ENCODE measurements at places on chromosomes 5 and 9. TPM values are rescaled to one million over a fixed set of nuclear protein-coding genes. Genes with fewer than 3 reads are reported as not detected.

IFNB1 gene
- total RNA-seq: not detected

DNA sequence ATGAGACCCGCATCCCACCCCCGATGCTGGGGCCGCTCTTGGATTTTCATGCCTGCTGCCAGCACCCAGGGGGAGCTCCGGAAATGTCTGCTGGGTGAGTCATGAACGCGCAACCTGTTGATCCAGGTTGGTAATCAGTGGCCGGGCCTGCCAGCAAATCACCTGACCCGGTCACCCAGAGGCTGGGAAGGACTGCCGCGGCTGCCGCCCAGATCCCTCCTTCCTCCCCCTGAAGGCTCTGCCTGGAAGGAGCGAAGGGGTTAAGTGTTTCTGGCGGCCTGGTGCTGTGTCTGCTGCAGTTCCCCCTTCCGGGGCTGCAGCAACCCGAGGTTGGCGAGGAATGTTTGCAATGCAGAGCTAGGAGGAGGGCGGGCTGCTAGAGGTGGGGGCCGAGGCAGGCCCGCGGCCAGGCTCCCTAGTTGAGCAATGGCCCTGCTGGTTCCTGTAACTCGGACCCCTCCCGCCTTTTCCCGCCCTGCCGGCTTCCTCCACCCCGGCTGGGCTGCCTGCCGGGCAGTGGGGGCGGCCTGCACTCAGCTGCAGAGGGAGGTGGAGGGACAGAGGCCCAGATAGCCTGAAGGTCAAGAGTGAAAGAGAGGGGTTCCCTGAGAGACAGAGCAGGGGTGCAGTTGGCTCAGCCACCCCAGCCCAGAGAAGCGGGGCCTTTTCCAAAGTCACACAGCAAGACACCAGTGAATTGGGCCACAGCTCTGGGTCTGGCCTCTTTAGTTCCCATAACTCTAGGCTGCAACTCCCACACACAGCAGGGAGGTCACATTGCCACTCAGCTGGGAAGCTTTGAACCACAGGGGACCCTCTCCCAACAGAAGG lies 156.3 kb upstream of the IER5L start:
- H3K4me3 ChIP-seq: peak overlapping the region; percentile 71
- no peaks in the 10 kb centered on the region for H3K36me3 ChIP-seq
- DNase-seq: peak; percentile 98
- peak overlapping the region; percentile 97 for H3K27ac ChIP-seq

DNA sequence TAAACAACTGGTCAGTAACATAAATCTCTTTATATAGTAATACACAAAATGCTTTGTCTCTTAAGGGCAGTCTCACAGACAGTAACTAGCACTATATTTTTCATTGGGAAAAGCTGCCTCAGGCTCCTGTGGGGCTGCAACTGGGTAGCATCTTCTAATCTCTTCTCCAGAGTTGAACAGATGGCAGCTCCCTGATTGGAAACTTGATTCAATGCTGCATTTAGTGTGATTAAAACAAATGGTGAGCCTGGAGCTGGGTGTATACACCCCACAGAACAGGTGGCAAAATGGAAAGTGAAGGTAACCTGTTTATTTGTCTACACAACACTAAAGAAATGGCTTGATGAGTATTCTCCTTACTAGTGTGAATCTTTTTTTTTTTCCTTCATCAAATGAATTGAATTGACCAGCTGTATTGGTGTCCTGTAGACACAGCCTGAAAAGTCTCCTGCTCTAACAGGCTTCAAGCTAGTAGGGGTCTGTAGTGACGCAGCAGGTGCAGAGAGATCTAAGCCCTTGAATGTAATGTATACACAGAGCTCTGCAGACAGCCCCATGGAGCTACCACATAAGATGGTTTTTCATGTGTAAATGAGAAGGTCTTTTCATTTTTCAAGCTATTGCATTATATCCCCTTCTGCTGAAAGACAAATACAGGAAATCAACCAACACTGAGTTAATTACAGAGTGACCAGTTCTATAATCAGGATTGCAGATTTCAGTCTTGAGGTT lies 43.3 kb downstream of the IZUMO3 start:
- DNase-seq: no peak
- H3K4me1 ChIP-seq: no peaks in the 10 kb centered on the region
- H3K4me3 ChIP-seq: no peak overlapping the region
- no peaks in the 10 kb centered on the region for H3K36me3 ChIP-seq

DNA sequence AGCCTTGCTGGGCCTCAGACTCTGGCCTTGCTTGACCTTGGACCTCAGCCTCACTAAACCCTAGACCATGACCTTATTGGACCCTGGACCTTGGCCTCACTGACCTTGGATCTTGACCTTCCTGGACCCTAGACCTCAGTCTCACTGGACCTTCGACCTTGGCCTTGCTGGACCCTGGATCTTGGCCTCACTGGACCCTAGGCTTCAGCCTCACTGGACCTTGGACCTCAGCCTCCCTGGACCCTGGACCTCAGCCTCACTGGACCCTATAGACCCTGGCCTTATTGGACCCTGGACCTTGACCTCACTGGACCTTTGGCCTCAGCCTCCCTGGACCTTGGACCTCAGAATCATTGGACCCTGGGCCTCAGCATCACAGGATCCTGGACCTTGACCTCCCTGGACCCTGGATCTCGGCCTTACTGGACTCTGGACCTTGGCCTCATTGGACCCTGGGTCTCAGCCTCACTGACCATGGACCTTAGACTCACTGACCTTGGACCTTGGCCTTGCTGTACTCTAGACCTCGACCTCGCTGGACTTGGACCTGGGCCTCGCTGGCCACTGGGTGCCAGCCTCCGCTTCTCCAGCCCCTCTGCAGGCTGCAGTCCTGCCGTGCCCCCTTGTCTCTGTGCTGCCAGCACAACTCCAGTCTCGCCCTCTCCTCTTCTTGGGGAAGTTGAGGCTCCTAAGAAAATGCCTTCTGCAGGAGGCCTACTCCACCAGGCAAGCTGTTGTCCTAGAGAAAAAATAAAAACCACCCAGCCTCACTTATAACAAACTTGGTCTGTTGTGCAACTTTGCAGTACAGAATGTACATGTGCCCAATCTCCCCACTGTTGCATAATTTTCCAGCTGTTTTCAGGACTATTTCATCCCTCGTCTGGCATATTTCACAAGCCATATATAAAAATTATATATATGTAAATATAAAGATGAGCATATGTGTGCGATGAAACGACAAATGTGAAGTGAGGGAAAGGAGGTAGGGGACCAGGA lies 11.0 kb upstream of the ADAMTS2 start:
- H3K36me3 ChIP-seq: no peaks in the 10 kb centered on the region
- peak overlapping the region; percentile 99 for H3K27ac ChIP-seq
- peak overlapping the region; percentile 64 for H3K4me3 ChIP-seq
- peaks cover 56% of the 10 kb centered on the region for H3K4me1 ChIP-seq

DNA sequence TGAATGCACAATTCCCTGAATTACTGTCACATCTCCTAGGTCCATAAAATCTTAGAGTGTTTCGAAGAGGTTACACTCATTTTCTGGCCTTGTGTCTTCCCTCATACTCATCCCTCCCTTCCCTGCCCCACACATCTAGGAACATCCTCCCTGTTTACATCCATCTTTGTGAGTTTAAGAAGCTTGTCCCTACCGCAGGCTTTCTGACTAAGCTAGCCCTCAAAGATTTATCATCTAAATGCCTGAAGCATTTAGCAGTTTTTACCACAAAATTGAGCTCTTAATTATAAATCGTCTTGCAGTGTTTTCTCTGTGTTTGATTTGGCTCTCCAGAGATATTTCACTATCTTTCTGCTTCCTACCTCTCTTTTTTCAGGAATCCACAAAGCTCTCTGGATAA lies 374.8 kb downstream of the KIAA0825 start:
- H3K36me3 ChIP-seq: no peaks in the 10 kb centered on the region
- peaks cover 28% of the 10 kb centered on the region for H3K4me1 ChIP-seq
- no peaks in the 10 kb centered on the region for H3K27me3 ChIP-seq
- no peak for DNase-seq
- H3K27ac ChIP-seq: peak overlapping the region; percentile 41

DNA sequence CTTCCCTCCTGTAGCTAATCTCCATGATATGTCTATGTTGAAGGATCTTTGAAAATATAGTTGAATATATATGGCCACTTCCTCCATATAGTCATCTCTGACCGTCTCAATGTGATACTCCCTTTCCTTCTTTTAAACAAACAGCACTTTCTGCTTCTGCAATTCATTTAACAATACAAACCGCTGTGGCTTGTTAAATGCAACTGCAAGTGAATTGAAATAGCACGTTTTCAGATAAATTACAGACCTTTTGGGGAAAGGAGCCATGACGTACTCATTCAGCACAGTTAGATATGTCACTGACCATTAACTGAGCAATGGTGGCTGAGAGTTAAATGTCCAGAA lies 82.5 kb downstream of the FBXO38 start:
- no peaks in the 10 kb centered on the region for H3K36me3 ChIP-seq
- peaks cover 5% of the 10 kb centered on the region for H3K4me1 ChIP-seq
- no peak overlapping the region for H3K4me3 ChIP-seq
- H3K27ac ChIP-seq: no peak overlapping the region

DNA sequence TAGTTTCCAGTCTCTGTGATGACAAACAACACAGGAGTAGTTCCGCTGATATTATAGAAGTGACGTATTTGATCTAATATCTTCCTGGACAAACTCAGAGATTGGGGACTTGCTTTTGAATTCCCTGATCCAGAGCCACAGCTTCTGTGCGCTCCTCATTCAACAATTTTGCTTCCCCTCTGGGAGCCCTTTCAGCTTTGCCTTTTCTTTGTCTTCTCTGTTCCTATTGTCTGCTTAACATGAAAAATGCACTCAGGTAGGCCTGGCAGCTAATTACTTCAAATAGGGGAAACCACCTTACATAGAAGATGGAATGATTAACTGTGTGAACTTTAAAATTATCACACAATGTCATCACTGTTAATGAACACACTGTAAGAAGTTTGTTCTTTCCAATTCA lies 192.9 kb downstream of the EPB41L4A start:
- H3K36me3 ChIP-seq: peaks cover 13% of the 10 kb centered on the region
- no peak for DNase-seq
- no peaks in the 10 kb centered on the region for H3K27me3 ChIP-seq
- peaks cover 10% of the 10 kb centered on the region for H3K4me1 ChIP-seq
- no peak overlapping the region for H3K27ac ChIP-seq
- no peak overlapping the region for H3K4me3 ChIP-seq

DNA sequence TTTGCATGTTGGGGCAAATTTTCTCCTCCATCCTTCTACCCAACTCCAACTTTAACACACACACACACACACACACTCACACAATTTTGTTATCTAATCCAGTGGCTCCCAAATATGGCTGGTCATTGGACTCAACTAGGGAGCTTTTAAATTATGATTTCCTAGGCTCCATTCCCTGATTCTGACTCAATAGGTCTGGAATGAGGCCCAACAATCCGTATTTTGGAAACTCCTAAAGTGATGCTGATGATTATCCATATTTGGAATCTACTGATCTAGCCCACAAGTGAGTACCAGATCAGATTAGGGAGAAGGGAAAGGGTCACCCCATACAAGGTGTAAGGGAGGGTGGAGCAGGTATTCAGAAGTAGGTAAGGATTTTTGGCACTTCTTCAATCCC lies 309.7 kb downstream of the TLE1 start:
- H3K4me3 ChIP-seq: no peak overlapping the region
- no peaks in the 10 kb centered on the region for H3K36me3 ChIP-seq
- no peaks in the 10 kb centered on the region for H3K27me3 ChIP-seq
- DNase-seq: no peak
- no peak overlapping the region for H3K27ac ChIP-seq

DNA sequence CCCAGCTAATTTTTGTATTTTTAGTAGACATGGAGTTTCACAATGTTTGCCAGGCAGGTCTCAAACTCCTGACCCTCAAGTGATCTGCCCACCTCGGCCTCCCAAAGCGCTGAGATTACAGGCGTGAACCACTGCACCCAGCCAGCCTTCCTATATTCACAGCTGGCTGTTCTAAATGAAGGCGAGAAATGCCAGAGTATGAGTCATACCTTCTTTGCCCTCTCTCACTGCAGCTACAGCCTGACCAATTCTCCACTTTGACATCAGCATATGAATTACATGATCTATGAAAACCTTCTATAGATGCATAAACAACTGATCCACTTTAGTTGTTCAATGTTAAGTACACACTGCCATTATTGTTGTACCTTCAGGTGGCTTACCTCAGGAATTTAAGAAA lies 14.5 kb downstream of the APTX start:
- no peak overlapping the region for H3K27ac ChIP-seq
- H3K4me1 ChIP-seq: peaks cover 6% of the 10 kb centered on the region
- DNase-seq: peak; percentile 14
- no peaks in the 10 kb centered on the region for H3K27me3 ChIP-seq

IL4 gene
- not detected for total RNA-seq

CXCL14 gene
- total RNA-seq: not detected

RFX3 gene
- total RNA-seq: 9.2 TPM

DNA sequence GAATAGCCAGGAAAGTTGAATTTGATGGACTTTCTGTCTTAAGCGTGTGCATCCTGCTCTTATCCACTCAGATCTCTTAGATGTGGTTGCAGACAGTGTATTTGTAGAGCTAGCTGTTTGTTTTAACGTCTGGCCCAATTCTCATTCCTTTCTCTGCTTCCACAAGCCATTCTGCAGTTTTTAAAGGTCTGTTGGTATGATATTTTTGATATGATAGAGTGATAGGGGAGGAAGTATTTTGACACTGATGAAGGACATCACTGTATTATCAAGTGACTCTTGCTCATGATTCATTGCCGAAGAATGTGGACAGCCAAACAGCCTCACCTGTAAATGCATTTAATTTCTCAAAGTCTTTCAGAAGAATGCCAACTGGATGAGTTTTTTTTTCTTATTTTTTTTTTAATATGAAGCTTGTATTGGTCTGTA lies 4.5 kb downstream of the TJP2 start:
- H3K4me1 ChIP-seq: peaks cover 42% of the 10 kb centered on the region
- peak overlapping the region; percentile 5 for H3K4me3 ChIP-seq
- peak; percentile 47 for DNase-seq
- peak overlapping the region; percentile 82 for H3K27ac ChIP-seq
- no peaks in the 10 kb centered on the region for H3K27me3 ChIP-seq
- H3K36me3 ChIP-seq: peaks cover 20% of the 10 kb centered on the region

MAST4 gene
- total RNA-seq: 26.8 TPM

PDE4D gene
- 85.0 TPM for total RNA-seq

DNA sequence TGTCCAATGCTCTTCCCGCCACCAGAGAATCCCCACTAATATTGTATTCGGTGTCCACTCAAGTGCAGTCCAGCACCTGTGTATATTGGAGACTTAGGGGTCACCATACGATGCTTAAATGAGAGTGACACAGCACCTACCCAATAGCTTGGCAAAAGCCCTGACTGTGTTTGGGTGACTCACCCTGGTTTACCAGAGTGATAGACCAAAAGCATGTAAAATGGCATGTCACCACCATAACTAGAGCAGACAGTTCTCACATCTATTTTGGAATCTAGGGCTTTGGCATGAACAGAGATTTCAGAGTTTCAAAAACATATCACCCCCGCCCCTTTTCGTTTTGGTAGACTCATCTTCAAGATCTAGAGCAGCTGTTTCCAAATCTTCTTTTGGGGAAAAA lies 217.3 kb upstream of the RASEF start:
- H3K27ac ChIP-seq: no peak overlapping the region
- no peaks in the 10 kb centered on the region for H3K36me3 ChIP-seq
- DNase-seq: peak; percentile 52
- no peaks in the 10 kb centered on the region for H3K27me3 ChIP-seq

CER1 gene
- not detected for total RNA-seq

Measured in MCF 10A (cell line).